Thoracic aorta (tissue), 2 donors: ENCODE measurements at places on chromosomes 7 and 10.

DNA sequence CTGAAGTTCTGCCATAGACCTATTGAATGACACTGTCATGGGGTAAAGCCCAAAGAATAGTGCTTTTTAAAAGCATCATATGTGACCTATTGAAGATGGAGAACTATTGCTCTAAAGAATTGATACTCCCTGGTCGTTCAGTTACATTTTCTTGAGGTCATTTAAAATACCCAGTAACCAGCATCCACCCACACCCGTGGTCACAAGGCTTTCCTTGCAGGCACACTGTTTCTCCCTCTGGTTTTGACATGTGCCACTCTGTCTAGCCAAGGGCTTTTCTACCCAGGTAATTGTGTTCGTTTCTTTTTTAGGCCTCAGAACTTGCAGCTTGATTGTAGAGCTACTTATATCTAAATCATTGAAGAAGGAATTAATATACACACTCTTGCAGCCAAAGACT, 68.3 kb upstream of the LYZL2 start:
- DNase-seq: no peak

DNA sequence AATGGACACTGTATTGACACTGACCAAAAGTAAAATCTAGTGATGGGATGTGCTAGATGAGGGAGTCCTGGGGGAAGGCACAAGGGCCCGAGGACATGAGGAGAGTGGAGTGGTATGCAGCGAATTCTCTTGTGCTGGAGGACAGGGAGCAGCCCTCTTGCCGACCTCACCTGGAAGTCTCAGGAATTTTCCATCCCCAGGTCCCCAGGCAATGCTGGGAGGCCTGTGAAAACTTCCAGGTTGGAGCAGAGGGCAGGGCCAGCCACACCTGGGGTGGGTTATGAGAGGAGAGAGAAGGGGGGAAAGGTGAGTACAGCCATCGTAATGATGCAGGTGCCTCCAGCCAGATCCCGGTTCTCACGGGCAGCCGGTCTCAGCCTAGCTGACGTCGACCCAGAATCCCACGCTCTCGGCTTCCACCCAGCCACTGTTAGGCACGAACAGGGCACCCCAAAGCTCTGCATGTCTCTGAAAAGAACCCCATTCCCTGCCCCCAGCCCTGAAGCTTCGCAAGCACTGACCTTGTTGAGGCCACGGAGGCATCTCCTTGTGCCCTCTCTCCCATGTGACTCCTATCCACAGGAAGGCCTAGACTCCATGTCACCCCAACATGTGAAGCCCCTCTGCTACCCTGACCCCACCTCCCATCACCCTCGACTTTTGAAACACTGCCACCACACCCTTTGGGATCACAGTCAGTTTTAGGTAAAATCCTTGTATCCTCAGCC, 239.7 kb upstream of the MYO3A start:
- DNase-seq: no peak

- DNase-seq: no peak
Measured at GRCh38 chr7:80860554-80860953, 58.3 kb downstream of the SEMA3C start.

GRCh38 chr7:84187813-84188510, 6.6 kb downstream of the SEMA3A start:
- DNase-seq: no peak

DNA sequence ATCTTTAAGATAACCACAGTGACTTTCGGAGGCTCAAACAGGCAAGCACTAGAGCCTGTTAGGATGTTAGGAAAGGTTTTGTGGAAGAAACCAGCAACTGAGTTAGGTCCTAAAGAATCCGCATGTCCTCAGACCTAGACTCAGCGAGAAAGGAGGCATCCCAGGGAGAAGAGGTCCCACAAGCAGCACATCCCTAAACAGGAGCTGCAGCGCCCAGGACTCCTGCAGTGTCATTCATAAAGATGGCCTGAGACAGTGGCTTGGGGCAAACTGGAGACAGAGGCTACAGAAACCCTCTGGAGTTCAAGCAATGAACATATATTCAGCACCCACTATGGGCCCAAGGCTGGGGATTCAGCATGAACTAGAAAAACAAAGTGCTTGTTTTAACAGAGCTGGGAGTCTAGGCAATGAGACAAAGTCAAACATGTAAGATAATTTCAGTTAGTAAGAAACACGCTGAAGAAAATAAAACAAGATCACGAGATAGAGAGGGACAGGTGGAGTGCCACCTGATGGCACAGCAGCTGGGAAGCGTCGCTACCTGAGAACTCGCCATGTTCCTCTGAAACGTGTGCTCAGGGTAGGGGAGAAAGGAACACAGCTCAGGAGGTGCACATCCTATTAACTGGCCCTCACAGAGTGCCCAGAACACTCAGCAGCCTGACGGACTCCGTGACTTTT, 48.1 kb downstream of the PARD3 start:
- DNase-seq: no peak

DNA sequence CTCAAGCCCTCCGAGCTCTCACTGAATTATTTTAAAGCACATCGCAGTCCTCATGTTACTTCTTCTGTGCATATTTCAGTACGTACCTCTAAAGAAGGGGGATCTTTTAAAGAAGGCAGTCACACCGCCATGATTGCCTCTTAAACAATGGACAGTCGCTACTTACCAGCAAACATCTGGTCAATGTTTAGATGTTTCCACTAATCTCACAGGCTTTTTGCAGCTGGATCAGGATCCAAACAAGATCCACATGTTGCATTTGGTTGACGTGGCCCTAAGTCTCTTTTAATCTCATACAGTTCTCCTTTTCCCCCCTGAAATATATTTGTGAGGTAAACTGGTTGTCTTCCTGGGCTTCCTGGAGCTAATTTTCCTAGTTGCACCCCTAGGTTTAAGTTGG, 50.0 kb downstream of the PRF1 start:
- no peak for DNase-seq

GRCh38 chr7:41097501-41097900, 605.4 kb downstream of the INHBA start:
- DNase-seq: no peak

DNA sequence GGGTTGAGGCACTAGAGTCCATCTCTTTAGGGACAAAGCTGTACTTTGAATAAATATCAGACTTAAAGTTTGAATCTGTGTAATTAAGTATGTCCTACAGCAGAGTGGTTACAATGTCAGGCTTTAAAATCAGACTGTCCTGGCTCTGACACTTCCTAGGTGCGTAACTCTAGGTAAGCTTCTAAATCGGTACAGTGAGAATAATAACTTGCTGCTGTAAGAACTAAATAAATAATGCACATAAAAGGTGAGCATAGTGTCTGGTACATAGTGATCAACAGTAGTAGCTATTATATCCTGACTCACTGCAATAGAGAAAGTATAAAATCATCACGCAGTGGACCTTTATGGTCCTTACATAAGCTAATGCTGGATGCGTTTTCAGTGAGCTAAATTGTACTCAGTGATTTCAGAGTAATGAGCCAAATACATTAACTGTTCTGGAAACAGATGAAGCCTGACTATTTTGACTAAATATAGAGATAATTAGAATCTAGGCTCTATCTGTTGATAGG, 72.2 kb upstream of the PDK4 start:
- DNase-seq: no peak

- no peak for DNase-seq
Measured at GRCh38 chr10:71483135-71483534, 86.4 kb downstream of the CDH23 start.
